ENCODE measurements at places on chromosomes 7 and 10. TPM values are rescaled to one million over a fixed set of nuclear protein-coding genes. Genes with fewer than 3 reads are reported as not detected.

Gene C10orf62
- total RNA-seq, result 0.34 TPM

Gene ASB10
- total RNA-seq, result not detected

Gene RBM48
- 15.5 TPM for total RNA-seq

Gene TMEM184A
- 0.05 TPM for total RNA-seq

Gene DRGX
- total RNA-seq, result not detected

Gene HOXA7
- total RNA-seq, result 2.9 TPM

Gene CCAR1
- 50.6 TPM for total RNA-seq

Gene ADAP1
- 1.7 TPM for total RNA-seq

Gene LIPJ
- not detected for total RNA-seq

- DNase-seq, result no peak
Observed at GRCh38 chr10:6621536-6621935, 41.5 kb upstream of the PRKCQ start.

DNA sequence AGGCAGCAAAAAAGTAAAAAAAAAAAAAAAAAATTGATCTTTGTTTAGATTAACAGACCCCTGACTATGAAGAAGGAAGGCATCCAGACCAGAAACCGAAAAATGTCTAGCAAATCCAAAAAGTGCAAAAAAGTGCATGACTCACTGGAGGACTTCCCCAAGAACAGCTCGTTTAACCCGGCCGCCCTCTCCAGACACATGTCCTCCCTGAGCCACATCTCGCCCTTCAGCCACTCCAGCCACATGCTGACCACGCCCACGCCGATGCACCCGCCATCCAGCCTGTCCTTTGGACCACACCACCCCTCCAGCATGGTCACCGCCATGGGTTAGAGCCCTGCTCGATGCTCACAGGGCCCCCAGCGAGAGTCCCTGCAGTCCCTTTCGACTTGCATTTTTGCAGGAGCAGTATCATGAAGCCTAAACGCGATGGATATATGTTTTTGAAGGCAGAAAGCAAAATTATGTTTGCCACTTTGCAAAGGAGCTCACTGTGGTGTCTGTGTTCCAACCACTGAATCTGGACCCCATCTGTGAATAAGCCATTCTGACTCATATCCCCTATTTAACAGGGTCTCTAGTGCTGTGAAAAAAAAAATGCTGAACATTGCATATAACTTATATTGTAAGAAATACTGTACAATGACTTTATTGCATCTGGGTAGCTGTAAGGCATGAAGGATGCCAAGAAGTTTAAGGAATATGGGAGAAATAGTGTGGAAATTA, 19.4 kb downstream of the GATA3 start:
- no peak for DNase-seq

DNA sequence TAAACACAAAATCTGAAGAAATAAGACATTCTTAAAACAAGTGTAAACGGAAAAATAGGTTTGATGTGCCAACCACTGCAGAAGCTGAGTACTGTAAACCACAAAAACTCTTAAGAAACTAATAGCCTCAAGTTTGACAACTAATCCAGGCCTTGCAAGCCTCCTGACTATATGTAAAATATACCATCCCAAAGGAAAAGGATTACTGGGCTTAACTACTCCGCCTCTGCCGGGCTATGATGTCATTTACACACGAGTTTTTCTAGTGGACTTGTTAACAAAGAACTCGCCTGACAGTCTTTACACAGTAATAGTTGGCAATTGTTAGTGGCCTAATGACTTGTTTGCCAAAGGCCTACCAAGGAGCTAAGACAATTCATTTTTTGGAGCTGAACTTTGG, 2.1 kb downstream of the KIF5B start:
- peak; percentile 76 for DNase-seq

DNA sequence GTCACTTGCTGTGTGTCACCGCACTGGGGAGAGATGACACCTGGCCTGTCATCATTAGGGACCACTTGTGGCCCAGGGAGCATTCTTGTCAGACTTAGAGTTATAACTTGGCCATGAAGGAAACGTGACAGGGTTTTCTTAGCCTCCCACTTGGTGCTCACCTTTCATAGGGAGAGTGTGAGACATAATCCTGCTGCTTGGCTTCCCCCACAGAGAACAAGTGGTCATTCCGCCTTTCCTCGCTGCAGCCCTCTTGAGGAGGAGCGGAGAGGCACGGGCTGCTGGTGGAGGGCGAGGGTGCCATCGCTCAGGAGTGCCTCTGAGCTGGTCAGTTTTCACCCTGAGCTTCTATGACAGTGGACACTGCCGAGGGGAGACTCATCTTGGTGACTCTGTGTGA, 125.0 kb upstream of the GJD4 start:
- DNase-seq, result no peak

DNA sequence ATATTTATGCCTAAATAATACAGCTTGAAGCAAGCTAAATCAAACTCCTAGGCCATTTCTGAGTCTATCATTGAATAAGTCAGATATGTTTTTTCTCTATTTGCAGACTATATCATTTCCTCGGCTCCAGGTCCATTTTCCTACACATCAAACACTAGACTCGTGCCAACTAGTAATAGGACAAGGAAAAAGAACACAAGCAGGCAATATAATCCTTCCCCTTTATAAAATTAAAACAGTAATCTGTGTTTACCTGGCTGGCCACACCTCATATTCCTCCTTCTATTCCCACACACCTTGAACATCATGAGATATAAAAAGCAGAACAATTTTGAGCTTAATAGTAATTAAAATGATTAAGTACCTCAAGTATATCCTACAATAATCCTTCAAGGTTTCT, 325.7 kb downstream of the TFEC start:
- DNase-seq, result no peak

- DNase-seq, result no peak
Observed at GRCh38 chr7:28360739-28361138, 51.6 kb upstream of the CREB5 start.

GRCh38 chr7:98617051-98617959, at the start of gene NPTX2:
NPTX2 (plus strand) TSS chr7:98617285; CDS start chr7:98617462, 177 bp downstream.
- peak; percentile 43 for DNase-seq

- DNase-seq, result peak; percentile 68
Observed at GRCh38 chr10:47438857-47439474, 44.9 kb downstream of the ANXA8 start.

- DNase-seq, result no peak
Observed at GRCh38 chr10:43970018-43970698, 321.5 kb upstream of the ZNF32 start.

DNA sequence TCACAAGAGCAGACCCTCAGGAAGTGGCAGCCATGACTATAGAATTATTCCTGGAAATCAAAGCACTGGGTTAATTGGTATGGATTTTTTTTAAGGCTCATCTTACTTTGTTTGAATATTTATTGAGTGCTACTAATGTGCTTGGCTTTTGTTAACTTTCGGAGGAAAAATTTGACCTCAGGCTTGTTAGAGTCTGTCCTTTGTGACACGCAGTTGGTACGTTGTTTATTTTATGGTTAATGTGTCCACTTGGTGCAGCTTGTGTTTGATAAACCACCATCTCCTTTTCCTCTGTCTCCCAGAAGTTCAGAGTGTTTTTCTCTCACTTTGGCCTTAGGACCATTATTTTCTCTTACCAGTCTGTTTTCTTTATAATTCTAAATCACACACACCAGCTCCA, 268.6 kb downstream of the SDK1 start:
- no peak for DNase-seq

- peak; percentile 61 for DNase-seq
Observed at GRCh38 chr10:13528875-13529713, at the start of gene BEND7. BEND7 (minus strand) TSS chr10:13529014; CDS start chr10:13528533, 481 bp downstream.

DNA sequence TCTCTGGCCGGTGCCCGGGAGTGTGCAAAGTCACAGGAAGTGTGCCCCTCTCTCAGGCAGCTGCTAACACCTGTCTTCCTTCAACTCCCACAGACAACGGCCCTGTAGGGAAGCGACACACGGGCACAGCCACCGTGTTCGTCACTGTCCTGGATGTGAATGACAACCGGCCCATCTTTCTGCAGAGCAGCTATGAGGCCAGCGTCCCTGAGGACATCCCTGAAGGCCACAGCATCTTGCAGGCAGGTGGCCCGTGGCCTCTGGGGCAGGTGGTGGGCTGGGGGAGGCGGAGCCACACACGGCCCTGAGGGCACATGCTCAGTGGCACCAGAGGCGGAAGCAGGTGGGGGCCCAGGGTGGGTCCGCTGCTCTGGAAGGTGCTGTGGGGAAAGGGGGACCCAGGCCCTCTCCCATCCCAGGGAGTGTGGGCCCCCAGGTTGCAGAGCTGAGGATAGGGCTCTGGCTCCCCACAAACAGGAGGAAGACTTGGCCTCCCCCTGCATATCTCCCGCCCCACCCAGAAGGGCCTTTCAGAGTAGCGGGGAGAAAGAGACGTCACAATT, 6.9 kb downstream of the C10orf105 start:
- DNase-seq, result no peak

DNA sequence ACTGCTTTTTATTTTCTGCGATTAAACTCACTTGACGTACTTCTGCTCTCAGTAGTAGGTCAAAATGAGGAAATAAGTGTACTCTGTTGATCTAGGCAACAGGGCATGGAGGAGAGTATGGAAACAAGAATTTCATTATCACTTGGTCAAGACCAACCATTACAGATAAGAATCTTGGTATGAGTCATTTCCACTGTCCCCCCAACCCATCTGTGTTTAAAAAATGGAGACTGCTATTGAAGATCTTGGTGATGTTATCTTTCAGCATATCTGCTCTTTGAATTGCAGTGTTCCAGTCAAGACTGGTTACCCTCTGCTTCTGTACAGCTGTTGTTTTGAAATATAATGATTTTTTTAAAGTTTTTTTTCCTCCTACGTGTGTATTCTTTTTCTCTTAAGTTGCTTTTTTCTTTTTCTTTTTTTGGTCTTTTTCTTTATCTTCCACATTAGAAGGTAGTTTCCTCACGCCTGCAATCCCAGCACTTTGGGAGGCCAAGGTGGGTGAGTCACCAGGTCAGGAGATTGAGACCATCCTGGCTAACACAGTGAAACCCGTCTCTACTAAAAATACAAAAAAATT, 11.7 kb downstream of the STAM start:
- peak; percentile 50 for DNase-seq

DNA sequence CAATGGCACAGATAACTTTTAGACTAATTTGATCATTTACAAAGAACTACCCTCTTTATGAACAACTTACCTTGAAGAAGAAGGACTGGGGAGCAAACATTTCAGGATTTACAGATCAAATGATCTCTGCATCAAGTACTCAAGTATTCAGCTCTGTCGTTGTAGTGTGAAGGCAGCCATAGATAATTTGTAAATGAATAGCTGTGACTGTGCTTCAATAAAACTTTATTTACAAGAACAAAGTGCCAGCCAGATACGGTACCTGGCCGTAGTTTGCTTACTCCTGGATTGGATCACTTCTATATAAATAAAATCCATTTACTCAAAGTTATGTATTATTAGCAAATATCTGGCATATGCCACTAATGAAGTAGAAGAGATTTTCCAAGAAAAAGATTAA, 388.2 kb upstream of the SEMA3A start:
- no peak for DNase-seq

- no peak for DNase-seq
Observed at GRCh38 chr7:73901823-73902597, 41.1 kb downstream of the TMEM270 start.

- DNase-seq, result no peak
Observed at GRCh38 chr7:12327922-12328321, 75.7 kb downstream of the VWDE start.

DNA sequence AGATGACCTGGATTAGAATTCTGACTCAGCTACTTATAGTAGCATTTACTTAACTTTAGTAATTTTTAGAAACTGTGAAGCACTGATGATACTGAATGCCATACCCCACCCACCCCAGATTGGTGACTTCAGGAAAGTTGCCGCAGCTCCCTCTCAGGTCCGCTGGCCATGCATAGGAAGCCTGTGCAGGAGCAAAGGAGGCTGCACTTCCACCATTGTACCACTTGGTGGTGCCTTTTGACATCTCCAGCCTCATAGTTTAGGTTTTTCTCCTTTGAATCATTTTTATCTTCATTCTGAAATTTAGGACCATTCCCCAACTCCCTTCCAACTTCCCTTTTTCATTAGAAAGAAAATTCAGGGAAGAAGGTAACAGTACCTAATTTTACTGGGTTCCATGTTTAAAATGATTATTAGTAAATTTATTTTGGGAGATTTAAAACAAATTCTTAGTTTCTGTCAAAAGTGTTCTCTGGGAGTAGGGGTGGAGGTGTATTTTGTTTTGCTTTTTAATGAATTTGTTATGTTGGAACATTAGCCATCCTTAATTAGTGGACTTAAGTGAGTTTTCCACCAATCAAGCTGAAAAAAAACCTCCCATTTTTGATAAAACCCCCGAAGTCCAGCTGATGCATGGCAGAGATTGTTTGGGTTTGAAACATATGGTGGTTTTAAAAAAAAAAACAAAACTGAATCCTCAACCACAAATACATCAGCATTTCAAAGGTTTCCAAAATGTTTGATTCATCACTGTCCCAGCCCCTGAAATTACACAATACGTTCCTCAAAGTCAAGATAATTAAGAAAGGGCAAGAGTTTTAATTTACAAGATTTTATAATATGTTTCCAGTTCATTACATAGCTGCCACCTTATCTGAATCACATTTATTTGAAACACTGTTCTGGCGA, 109.6 kb downstream of the WNT2 start:
- peak; percentile 81 for DNase-seq

DNA sequence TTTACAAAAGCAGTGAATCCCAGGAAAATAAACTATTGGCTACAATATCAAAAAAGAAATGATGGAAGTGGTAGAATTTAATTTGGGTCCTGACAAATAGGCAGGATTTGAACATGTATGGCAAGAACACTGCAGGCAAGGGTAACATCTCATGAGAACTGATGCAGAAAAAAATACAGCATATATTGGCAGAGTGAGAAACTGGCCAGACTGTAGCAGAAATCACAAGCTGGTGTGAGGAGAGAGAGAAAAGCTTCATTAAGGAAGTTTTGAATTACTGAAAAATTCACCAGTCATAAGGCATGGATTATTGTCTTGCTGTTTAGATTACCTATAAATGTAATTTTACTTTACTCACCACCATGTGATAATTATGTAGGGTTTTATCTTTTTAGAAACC, 77.4 kb downstream of the ZEB1 start:
- DNase-seq, result no peak

DNA sequence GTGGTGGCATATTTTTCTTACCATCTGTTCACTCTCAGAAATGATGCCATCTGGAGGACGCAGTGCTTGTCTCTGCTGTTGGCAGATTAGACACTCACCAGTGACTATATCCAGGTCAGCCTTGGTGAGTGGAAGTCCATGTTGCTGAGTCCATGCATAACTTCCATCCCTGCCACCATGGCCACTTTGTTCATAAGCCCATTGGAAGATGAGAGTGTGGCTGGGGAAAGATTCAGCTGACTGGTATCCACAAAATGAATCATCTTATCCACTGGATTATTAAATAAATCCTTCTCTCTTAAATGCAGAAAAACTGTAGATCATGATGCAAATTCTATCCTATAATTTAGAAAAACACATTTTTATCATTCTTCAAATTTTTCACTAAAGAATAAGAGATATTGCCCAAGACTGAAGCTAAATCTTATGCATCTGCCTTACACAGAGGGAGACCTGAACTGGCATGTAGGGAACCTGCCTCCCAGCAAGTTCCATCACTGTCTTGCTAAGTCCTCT, 726.9 kb downstream of the TNS3 start:
- no peak for DNase-seq

- DNase-seq, result no peak
Observed at GRCh38 chr10:117135480-117136140, 2.5 kb downstream of the VAX1 start.
